ENCODE measurements at places on chromosomes 3 and 15.

DNA sequence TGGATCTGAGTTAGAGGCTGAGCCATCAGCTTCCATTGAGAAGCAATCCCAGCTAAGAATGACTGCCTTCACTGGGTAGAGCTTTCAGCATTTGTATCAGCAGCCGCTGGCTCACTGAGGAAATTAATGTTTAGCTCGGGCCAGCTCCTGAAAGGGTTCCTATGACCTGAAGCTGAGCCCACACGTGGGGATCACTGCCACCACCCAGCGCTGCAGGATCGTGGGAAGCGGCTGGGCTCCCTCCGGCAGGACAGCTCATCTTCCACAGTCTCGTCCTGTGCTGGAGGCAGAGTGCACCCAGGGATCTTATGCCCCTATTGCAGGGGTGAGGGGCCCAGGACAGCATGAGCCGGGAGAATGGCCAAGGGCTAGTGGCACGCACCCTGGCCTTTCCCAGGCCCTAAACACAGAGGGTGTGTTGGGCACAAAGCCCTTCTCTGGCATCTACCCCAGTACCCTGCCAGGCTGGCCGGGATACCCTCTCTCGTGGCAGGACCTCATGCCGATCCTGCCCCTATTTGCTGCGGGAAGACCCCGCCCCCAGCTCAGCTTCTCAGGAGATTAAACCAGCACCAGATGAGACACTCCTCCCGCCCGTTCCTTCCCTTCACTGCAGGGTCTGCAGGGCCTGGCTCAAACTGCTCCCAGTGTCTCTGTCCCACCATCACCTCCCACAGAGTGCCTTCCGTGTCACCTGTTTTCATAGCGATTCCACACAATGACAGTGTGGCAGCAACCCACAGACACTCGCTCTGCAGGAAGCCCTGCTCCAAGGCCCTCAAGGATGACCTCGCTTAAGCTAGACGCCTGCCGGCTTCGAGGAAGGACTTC, 28.5 kb downstream of the KLHL25 start:
- DNase-seq: peak; percentile 20

GRCh38 chr3:52055537-52056351, 627 bp downstream of the DUSP7 start:
- peak; percentile 55 for DNase-seq

GRCh38 chr3:11244121-11244677, 28.0 kb upstream of the ATG7 start:
- peak; percentile 40 for DNase-seq

DNA sequence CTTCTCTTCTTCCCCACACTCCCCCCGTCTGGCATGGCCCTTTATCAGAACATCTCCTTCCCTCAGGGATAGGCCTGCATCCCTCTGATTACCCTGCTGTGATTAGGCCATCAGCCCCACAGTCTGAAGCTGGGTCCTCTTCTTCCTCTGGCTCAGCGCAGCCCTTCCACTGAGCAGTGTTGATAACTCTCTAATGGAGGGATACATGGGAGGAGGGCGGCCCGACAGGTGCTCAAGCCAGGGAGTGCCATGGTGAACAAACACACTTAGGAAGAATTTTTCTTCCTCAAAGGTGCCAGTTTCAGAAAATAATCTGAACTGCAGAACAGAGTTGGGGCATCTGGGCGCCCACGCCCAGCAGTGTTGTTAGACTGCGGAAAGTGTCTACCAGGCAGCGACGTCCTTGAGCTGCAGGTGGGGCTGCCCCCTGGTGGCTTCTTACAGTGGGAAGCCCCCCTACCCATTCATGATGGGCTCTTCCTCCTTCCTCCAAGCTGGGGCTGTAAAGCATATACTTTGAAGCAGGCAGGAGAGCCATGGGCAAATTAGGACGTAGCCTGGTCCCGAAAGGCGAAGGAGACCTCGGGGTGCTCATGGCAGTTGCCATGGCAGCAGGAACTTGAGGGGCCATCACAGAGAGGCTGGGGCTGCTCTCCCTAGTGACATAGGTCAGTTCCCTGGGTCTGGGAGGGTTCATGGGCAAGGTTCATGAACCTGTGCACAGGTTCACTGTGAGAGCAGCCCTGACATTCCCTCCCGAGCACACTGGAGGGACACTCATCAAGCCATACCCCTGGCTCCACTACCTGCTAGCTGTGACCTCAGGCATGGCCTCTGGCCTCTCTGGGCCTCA, 33.2 kb upstream of the NR2C2 start:
- DNase-seq: no peak

GRCh38 chr3:113079218-113079961, 88.6 kb downstream of the GTPBP8 start:
- DNase-seq: no peak

DNA sequence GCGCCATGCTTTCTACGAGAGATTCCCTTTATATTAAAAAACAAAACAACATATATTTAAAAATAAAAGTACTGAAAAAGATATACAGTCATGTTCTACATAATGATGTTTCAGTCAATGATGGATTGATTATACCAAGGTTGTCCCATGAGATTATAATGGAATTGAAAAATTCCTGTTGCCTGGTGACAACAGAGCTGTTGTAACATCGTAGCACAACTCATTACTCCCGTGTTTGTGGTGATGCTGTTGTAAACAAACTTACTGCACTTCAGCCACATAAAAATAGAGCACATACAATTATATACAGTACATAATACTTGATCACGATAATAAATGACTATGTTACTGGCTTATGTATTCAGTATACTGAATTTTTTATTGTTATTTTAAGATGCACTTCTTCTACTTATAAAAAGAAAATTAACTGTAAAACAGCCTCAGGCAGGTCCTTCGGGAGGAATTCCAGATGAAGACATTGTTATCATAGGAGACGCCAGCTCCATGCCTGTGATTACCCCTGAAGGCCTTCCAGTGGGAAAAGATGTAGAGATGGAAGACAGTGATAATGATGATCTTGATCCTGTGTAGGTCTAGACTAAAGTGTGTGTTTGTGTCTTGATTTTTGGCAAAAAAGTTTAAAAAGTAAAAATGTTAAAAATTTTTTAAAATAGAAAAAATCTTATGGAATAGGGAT, 11.7 kb downstream of the CCR1 start:
- DNase-seq: no peak

- no peak for DNase-seq
Measured at GRCh38 chr3:32886296-32886695, 65.1 kb upstream of the CCR4 start.

GRCh38 chr15:100711516-100712021, 109.2 kb downstream of the ASB7 start:
- DNase-seq: no peak

DNA sequence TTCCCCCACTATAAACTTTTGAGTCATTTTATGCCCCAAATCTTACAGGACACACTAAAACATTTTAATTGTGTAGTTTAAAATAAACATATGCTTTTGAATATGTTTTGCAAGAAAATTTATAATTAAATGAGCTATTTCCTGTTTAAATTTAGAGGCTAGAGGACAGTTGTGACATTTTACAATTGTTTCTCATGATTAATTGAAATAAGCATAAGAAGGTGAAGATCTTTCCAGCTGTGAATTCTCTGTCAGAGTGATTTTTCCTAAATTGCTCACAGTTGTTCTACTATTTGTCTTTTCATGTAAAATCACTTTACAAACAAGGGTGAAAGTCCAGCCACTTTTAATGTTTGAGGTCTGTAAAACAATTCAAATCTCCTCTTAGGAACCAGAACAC, 892.3 kb downstream of the CADM2 start:
- DNase-seq: no peak

DNA sequence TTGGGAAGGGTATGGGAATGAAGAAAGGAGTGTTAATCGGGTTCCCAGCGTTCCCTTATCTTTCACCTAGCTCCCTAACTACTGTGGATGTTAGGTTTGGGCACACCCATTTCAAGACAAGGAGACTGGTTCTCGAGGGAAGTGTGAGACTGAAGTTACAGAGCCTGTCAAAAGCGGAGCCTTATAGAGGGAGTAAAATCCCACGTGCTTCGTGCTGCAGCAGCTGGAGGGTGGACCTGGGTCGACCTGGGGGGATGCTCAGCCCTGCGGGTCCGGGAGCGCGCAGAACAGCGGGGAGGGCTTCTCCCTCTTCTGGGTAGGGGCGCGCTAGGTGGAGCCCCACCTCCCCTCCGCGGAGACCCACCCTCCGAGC, 314 bp upstream of the TMED3 start:
- peak; percentile 12 for DNase-seq

DNA sequence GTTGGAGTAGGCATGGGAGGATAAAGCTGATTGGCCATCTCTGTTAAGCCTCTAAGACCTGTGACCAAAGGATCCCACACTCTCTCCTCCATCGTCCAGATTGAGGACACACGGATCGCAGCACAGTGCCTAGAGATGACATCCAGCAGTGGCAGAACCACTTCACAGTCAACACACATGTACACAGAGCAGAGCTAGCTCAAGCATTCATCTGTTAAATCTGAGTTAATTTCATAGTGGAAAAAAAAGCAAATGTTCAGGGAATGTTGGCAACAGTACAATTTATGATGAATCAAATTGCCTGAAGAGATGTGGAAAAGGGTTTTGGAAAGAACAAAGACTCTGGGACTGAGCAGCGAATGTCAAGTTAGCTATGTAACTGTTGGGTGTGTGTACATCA, 108.1 kb upstream of the PLAAT1 start:
- DNase-seq: peak; percentile 25

DNA sequence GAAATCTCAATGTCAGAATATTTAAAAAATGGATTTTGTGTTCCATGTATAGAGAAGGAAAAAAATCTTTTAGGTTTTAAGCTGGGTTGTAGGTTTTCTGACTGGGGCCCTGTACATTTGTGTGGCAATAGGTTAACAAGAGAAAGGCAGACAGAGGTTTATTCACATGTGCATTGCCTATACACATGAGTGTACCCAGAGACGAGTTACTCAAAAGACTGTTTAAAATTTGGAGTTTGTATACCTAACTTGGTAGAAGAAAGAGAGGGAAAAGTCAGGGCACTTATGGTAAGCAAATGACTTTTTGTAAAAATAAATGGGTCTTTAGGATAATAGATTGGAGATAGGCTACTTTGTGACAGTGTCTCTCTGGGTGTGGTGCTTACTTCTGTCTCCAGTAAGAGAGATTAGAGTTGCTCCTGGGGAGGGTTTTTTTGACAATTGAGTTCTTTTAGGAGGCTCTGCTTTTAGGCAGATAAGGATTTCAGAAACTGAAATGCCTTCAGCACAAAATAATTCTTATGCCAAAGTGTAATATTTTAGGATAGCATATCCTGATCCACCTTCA, 225.2 kb downstream of the TCF12 start:
- no peak for DNase-seq

GRCh38 chr15:24659622-24660021, 16.0 kb upstream of the NPAP1 start:
- DNase-seq: no peak

GRCh38 chr3:56421205-56421604, 47.1 kb downstream of the ERC2 start:
- no peak for DNase-seq

Measured in AG10803 (cell line).